Naive thymus-derived CD4-positive, alpha-beta T cell (primary cell): ENCODE measurements at places on chromosomes 12 and 14. TPM values are rescaled to one million over a fixed set of nuclear protein-coding genes. Genes with fewer than 3 reads are reported as not detected.

GRCh38 chr12:102171951-102172350 lies 25.7 kb downstream of the PMCH start:
- no peak for DNase-seq

CD163 gene
- total RNA-seq: 11.2 TPM

GRCh38 chr12:115936997-115937916 lies 340.2 kb downstream of the MED13L start:
- DNase-seq: no peak

- no peak for DNase-seq
Measured at GRCh38 chr12:130762319-130762675, 46.2 kb upstream of the RIMBP2 start.

DNA sequence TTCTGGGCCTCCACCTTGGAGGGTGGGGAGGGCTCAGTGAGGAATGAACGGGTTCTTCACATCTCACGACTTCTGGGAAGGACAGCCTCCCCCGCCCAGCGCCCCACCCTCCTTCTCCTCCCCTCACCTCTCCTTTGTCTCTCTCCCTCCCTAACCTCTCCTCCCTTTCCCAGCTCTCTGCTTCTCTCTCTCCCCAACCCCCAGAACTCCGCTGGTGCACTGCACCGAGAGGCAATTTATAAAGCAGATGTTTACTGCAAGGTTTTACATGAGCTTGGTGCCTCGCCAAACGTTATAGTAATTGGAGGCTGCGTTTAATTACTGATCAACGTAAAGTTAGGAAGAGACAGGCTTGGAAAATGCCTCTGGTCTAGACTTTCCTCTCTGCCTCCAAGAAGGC lies 42.9 kb upstream of the FAM222A start:
- no peak for DNase-seq

WDHD1 gene
- 4.3 TPM for total RNA-seq

GRCh38 chr12:41514907-41515306 lies 326.8 kb downstream of the PDZRN4 start:
- no peak for DNase-seq

- DNase-seq: no peak
Measured at GRCh38 chr12:2463719-2464118, 331.1 kb upstream of the FKBP4 start.

DNA sequence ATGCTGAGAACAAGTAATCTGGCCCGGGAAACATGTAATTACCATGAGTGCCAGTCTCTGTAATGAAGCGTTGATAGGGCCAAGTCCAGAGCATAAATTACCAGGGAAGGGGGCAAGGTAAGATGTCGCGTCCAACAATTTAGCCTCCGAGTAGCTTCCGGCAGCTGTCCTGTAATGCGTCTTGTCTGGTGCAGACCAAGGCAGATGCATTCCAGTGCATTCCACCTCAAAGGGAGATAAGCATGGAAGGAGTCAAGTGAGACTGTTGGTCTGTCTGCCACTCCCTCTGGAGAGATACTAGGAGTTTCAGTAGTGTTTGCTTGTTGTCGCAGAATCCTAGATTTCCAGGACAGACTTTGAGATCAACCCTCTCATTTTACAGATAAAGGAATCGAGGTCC lies 218.3 kb downstream of the AACS start:
- no peak for DNase-seq

DNA sequence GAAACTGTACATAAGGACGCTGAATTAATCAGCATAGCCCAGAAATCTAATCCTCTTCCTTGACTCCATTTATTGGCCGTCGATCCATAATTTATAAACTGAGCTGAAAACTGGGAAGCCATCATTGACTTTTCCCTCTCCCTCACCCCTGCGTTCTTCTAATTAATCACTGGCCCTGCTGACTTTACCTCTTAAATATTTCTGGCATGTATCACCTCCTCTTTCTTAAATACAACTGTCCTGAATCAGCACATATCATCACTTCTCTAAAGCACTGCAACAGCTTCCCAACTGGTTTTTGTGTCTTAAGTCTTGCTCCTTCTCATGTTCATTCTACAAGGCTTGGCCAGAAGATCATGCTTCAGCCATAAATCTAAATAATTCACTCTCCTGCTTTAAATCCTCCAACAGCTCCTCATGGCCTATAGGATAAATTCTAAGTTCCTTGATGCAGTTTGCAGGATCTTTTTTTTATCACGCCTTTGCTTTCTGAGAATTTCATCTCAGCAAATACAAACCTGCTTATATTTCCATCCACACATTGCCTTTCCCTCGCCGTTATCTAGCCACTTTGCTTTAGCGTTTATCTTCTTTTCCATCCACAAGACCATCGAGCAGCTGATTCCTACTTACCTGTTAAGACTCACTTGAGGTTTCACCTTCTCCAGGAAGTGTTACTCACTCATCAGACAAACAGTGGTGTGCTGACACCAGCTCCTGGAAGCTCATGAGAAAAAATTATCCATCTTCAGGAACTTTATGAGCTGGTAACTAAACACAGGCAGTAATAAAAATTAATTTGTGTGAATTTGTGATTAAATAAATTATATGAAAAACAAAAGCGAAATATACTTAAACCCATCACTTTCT lies 295.6 kb upstream of the FLRT2 start:
- no peak for DNase-seq

EFS gene
- not detected in 2 replicates for total RNA-seq

DNA sequence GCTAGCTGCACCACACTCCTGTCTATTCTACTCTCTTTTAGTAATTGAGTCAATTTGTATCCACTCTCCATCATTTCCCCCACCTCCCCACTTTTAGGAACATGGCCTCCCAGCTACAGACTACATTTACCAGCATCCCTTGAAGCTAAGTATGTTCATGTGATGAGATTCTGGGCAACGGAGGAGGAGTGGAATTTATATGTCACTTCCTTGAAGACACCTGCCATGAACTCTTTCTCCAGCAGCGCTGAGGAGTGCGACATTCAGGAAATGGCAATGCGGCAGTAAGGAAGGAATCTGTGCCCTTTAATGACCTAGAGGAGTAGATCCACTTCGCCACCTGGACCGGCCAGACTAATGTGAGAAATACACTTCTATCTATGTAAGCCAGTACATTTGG lies 243.7 kb upstream of the DIO2 start:
- no peak for DNase-seq

PLEKHG7 gene
- total RNA-seq: not detected

DNA sequence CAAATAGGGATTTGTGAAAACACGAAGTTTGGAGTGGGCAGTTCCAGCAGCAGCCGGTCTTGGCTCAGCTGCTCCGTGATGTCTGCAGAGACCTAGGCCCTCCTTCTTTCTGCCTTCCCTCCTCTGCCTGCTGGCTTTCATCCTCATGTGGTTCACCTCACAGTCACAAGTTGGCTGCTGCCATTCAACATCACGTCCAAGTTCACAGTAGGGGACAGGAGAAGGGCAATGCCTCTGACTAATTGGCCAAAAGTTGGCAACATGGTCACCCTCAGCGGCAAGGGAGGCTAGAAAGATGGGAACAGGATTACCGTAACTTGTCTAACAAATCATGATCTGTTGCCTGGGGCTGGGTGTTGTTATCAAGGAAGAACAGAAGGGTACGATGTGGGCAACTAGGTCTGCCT lies 7.8 kb upstream of the CACNA2D4 start:
- no peak for DNase-seq

DNA sequence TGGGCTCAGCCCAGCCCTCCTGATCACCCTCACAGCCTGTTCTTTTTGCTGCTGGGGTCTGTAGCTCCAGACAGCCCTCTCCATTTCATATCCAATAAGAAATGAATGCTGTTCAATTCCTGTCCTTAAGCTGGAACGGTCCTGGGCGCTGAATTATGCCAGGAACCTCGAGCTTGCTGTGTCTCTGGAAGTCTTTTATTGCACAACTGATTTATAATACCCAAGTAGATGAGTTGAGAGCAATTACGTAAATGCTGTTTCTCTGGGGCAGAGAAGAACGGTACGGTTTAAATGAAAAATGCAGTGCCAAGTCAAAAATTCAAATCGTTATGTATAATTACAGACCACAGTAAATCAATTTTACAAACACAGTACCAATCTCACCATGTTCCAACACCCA lies 161.0 kb downstream of the SAMD4A start:
- DNase-seq: no peak

SLC38A4 gene
- total RNA-seq: not detected

SLC8A3 gene
- 0.13 TPM for total RNA-seq

- no peak for DNase-seq
Measured at GRCh38 chr14:29710015-29710414, 217.6 kb downstream of the PRKD1 start.
